EH (cell line): ENCODE measurements at places on chromosomes 5 and 9.

- DNase-seq: peak; percentile 92
These were observed 9.2 kb downstream of the INSYN2B start for GRCh38 chr5:169970911-169971765.

DNA sequence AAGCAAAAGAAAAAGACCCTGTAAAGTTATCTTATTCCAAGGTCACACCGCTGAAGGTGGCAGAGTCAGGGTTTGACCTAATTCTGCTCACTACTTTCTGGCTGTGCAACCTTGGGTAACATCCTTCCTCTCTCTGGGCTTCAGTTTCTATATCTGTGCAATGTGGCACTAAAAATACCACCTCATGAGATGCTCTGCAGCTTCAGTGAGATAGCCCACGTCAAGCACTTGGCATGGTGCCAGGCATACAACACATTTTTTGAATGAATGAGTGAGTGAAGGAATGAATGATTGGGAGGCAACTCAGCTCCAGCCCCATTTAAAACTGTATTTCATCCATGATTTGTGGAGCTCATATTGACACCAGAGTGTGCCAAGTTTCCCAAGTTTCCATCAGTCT lies 62.3 kb downstream of the FOXI1 start:
- DNase-seq: no peak

DNA sequence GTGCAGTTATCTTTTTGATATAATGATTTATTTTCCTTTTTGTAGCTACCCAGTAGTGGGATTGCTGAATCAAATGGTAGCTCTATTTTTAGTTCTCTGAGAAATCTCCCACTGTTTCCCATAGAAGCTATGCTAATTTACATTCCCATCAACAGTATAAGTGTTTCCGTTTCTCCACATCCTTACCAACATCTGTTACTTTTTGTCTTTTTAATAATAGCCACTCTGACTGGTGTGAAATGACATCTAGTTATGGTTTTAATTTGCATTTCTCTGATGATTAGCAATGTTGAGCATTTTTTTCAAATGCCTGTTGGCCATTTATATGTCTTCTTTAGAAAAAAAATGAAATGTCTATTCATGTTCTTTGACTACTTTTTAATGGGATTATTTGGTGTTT lies 94.7 kb downstream of the SERINC5 start:
- no peak for DNase-seq

- DNase-seq: no peak
These were observed 349.2 kb upstream of the CDH9 start for GRCh38 chr5:27387535-27388073.

GRCh38 chr5:68122439-68123328 lies 92.9 kb upstream of the PIK3R1 start:
- no peak for DNase-seq

- no peak for DNase-seq
These were observed 169.7 kb upstream of the CDH9 start for GRCh38 chr5:27208051-27208450.

DNA sequence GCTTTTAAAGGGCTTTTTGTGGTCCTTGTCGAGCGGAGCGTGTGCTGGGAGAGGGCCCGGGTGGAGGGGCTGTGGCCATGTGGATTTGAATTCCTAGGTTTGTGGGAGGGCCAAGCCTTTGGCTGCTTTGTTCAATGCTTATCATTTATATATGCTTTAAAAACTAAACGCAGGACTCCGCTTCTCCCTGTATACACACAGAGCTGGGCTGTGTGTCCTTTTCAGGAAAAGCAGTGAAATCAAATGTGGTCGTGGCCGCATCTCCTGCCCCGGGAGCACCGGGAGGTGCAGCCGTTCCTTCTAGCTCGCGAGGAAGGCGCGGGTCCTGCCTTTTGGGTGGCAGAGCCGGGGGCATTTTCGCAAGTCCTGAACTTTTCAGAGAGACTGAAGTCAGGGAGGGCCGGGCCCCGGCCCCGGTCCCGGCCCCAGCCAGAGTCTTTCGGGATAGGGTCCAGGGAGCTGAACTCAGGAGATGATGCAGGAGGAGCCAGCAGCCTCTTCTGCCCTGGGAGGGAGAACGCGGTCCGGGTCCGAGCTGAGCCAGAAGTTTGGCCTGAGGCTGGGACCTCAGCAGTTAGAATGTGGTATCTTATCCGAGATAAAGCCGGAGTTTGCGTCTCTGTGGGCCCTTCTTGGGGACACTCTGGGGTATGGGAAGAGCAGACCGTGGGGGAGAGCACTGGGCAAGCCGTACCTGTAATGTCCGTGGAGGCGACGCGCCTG lies 158.8 kb downstream of the C9orf152 start:
- peak; percentile 55 for DNase-seq

DNA sequence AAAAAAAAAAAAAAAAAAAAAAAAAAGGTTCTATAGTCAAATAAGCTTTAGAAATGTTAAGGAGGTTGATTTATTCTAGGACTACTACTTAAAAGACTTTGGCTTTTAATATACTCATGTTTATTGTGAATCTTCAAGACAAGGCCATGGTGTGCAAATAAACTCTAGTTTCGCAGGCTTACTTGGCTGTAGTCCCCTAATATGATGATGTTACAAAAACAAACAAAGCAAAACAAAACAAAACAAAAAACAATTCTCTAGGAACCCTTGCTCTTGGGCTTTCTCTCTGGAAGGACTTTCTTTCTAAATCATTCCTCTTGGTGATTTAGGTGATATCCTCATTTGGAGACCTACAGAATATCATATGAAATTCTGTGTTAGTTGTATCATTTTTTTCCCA lies 172.0 kb downstream of the GDNF start:
- no peak for DNase-seq

DNA sequence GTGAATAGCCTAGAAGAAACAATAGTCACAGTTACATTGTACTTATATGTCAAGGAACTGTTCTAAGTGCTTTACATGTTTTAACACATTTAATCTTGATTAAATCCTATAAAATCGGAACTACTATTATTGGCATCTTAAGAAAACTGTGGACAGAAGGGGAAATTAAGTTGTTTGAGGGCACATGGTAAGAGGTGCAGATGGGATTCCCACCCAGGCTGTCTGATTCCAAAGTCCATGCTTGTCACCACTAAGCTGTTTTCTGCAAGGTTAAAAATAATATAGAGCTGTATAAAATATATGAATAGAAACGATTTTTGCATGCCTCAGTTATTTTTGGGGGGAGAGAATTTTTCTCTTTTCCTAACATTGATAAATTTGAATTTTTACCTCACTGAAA lies 194.6 kb upstream of the KLF9 start:
- DNase-seq: no peak

DNA sequence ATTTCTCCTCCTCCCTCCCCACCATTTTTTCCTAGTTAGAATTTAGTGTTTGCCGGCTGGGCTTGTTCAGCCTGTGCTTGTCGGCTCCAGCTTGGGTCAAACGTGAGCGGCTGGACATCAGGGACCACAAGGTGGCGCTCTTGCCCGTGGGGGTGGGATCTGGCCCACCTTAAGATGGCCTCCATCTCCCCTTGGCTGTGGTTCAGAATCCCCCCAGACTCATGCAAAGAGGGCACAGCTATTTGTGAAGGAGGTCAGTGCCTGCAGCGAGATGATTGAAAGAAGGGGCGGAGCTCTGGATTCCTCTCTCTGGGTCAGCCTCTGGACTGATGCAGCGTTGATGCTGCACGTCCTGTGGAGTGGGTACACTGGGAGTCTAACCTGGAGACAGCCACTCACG lies 283.3 kb upstream of the TUT7 start:
- DNase-seq: peak; percentile 31

- DNase-seq: no peak
These were observed 88.9 kb downstream of the ADRB2 start for GRCh38 chr5:148915224-148915817.

DNA sequence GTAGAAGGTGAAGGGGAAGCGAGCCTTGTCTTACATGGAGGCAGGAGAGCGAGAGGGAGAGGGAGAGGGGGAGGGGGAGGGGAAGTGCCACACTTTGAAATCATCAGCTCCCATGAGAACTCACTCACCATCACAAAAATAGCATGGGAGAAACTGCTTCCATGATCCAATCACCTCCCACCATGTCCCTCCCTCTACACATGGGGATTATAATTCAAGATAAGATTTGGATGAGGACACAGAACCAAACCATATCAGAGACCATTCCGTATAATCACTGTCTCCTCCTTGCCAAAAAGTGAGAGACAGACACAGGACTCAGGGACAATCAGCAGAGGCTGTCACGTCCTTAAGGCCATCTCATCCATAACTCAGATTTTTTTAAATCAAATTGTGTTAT lies 187.7 kb upstream of the TAS2R1 start:
- no peak for DNase-seq

DNA sequence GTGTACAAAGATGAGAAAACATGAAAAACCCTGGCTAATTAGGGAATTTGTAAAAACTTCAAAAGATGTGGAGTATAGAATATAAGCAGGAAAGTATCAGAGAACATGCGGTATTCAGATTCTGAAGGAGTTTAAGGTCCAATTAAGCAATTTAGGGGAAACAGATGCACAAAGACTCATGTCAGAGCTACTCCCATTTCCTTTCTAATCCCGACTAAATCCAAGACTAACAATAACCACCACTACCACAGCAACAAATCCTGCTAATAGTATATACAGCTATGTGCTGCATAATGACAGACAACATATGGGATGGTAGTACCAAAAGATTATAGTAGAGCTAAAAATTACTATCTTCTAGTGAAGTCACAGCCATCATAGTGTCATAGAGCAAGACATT lies 102.1 kb downstream of the LURAP1L start:
- DNase-seq: no peak

DNA sequence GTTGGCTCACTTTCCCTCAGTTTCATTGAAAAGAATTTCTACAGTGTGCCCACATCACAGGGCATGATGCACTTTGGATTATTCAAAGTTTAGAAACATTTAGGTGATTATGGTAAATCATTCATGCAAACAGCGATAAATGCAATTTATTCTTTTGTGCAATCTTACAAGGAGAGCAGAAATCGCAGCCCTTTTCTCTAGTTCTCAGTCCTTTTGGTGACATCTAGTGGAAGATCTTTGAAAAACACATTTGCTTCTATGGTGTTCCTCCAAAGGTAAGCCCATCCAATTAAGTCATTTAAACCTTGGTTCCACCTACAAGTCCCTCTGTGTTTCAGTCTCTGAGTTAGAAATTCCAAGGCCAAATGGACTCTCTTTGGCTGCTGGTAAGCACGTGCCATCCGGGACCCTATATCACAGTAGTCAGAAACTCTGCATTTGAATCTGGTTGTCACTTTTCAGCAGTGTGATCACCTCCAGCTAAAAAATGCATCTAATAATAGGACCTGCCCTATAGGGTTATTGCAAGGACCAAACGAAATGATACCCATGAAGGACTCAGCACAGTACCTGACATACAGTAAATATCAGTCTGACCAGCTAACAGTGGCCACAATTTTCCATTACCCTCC lies 66.4 kb downstream of the MACROH2A1 start:
- DNase-seq: peak; percentile 71

DNA sequence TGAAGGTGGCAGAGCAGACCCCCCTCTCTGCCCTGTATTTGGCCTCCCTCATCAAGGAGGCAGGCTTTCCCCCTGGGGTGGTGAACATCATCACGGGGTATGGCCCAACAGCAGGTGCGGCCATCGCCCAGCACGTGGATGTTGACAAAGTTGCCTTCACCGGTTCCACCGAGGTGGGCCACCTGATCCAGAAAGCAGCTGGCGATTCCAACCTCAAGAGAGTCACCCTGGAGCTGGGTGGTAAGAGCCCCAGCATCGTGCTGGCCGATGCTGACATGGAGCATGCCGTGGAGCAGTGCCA lies 3.8 kb downstream of the ALDH1B1 start:
- no peak for DNase-seq

DNA sequence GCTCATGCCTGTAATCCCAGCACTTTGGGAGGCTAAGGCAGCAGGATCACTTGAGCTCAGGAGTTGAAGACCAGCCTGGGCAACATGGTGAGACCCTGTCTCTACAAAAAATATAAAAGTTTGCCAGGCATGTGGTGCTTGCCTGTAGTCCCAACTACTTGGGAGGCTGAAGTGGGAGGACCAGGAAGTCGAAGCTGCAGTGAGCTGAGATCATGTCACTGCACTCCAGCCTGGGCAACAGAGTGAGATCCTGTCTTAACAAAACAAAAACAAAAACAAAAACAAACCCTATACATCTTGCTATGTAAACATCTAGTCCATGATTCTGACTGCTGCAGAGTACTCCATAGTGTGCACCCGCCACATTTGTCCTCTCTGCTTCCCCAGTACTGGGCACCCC lies 19.8 kb upstream of the PPP2CA start:
- DNase-seq: no peak

- peak; percentile 18 for DNase-seq
These were observed 57.0 kb downstream of the TRPC7 start for GRCh38 chr5:136308212-136308795.

DNA sequence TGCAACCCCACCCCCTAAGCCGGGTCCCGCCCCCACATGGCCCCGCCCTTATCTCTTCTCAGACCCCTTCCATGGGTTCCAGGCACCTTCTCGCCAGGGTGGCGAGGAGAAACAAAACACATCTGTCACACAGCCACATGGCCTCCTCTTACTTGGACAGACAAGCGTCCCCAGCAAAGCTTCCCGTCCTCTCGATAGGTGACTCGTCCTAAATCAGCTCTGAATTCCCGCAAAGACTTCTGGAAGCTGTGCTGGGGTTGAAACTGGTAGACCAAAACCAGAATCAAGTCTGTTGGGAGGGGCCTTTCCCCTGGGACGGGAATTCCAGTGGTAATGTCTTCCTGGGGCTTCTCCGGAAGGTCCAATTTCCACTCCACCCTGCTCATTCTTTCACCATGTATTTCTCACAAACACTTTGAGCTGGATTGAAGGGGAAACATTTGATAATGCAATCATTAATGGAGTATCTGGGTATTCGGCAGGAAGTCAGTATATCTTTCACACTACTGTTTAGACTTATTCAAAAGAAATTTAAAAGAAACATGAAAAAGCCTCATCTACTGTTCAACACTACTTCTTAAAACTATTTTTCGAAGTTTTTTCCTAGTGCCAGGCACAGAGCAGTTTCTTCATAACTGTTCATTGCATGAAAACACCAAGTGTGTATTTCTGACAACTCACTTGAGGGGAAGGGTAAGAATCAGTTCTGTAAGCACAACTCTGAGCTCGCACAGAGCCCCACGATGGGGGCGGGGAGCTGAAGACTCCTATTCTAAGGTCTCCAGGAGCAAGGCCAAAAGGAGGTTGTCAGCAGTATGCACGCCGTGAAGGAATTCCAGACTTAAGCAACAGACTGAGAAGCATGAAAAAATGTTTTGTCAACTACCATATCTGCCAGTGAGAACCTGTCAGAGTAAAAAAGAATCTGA lies 644 bp upstream of the CTNNAL1 start:
- DNase-seq: peak; percentile 79

GRCh38 chr5:16618138-16618897 lies 1.5 kb upstream of the RETREG1 start:
- no peak for DNase-seq

GRCh38 chr5:73378070-73378469 lies 70.5 kb downstream of the FOXD1 start:
- peak; percentile 58 for DNase-seq

- DNase-seq: peak; percentile 7
These were observed 211.0 kb upstream of the PANK3 start for GRCh38 chr5:168790002-168790635.

- DNase-seq: no peak
These were observed 13.0 kb downstream of the HIGD2A start for GRCh38 chr5:176401281-176402205.
